ENCODE measurements at places on chromosomes 7 and 10. TPM values are rescaled to one million over a fixed set of nuclear protein-coding genes. Genes with fewer than 3 reads are reported as not detected.

GRCh38 chr7:17516771-17517170, 218.3 kb downstream of the AHR start:
- DNase-seq, result no peak

- no peak for DNase-seq
Observed at GRCh38 chr7:155762655-155763054, 49.6 kb downstream of the SHH start.

DNA sequence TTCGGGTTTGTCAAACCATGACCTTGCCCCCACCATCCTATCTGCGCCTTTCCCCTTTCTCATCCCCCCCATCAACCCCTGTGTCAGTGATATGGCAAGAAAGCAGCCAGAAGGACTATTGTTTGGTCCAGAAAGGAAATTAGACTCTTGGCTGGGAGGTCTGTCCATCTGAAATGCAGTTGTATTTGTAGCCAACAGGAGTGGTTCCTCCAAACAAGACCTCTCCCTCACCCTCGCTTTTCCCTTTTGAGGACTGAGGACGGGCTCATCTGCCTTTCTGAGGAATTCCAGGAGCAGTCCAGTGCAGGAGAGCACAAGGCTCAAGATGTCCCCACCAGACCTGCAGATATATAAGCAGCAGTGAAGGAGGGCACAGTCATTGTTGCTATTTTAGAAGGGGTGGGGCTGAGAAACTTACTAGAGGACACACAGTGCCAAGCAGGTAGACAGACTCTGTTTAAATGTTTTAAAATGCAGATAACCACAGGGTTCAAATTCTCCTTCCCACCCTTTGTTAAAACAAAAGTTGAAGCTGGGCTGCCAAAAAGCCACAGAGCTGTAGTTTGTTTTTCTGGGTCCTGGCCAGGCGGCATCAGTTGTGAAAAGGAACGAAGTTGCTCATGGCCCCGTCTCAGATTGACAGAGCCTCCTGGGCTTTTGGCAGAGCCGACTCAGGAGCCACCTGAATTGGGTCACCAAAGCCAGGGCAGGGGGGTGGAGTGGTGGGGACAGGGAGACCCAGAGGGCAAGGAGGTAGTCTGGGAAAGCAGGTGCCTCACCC, 37.3 kb downstream of the CYP17A1 start:
- no peak for DNase-seq

GRCh38 chr10:48760983-48761382, 76.3 kb downstream of the WDFY4 start:
- DNase-seq, result no peak

DNA sequence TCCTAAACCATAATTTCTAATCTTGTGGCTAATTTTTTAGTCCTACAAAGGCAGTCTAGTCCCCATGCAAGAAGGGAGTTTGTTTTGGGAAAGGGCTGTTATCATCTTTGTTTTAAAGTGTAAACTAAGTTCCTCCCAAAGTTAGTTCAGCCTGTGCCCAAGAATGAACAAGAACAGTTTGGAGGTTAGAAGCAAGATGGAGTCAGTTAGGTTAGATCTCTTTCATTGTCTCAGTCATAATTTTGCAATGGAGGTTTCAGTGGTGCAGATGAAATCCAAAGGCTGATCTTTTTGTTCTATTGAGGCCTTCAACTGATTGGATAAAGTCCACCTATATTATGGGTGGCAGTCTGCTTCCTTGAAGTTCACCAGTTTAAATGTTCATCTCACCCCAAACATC, 68.1 kb downstream of the LRGUK start:
- DNase-seq, result no peak

- DNase-seq, result no peak
Observed at GRCh38 chr7:156927571-156928405, 21.7 kb upstream of the NOM1 start.

DNA sequence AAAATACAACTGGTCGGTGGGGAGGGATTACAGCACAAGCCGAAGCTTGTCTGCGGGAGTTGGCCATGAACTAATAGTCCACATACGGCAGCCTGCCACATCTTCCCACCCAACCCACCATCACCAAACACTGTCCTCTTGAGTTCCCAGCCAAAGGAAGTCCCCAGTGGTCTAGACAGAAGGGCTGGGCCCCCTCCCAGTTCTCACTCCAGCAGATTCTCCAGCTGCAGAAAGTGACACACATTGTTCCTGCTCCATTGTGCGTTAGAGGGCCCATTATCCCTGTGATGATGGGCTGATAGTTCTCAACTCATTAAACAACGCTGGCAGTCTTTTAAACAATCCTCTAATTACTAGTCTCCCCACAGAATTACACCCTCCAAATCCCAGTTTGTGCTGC, 148.0 kb downstream of the FGFR2 start:
- DNase-seq, result no peak

DNA sequence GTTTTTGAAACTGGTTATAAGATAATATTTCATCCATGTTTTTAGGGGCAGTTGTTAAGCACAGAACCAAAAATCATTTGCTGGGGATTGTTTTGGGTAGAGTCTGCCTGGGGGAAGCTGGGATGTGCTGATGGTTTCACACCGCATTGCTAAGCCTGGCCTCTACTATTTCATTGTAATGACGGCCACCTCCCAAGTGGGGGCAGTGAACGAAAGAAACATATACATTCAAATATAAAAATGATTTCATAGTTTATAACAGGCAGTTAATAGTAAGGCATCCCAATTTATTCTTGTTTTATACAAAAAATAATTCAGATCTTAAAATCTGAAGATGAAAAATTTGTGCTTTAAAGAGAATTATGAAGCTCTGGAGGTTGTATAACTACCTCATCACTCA, 750.8 kb downstream of the REEP3 start:
- DNase-seq, result no peak

DNA sequence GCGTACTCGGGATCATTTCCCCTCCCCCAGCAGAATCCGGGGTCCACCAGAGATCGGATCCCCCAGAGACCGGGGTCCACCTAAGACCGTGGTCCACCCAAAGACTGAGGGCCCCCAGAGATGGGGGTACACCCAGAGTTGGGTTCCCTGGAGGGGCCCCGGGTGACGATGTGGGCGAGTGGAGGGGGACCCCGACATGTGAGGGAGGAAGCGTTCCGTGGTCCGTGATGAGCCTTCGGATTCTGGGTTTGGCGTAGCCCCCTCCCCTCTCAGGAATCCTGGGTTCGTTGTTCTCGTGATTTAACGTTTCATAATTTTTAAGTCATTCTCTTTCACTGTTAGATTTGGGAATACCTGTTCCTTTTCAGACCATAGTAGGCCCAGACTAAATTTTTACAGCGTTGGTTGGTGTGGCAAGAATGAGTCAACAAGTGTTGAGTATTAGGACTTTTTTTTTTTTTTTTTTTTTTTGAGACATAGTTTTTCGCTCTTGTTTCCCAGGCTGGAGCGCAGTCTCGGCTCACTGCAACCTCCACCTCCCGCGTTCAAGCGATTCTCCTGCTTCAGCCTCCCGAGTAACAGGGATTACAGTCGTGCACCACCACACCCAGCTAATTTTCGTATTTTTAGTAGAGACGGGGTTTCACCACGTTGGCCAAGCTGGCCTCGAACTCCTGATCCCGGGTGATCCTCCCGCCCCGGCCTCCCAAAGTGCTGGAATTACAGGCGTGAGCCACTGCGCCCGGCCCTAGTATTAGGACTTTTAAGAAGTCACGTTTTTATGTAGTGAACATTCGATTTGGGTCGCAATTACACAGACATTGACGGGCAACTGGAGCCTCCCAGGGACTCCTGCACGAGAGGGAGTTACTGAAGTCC, 672 bp downstream of the GTPBP4 start:
- DNase-seq, result no peak

- no peak for DNase-seq
Observed at GRCh38 chr10:78295242-78295641, 261.6 kb downstream of the RPS24 start.

GRCh38 chr10:86182150-86182549, 184.4 kb downstream of the GRID1 start:
- no peak for DNase-seq

DNA sequence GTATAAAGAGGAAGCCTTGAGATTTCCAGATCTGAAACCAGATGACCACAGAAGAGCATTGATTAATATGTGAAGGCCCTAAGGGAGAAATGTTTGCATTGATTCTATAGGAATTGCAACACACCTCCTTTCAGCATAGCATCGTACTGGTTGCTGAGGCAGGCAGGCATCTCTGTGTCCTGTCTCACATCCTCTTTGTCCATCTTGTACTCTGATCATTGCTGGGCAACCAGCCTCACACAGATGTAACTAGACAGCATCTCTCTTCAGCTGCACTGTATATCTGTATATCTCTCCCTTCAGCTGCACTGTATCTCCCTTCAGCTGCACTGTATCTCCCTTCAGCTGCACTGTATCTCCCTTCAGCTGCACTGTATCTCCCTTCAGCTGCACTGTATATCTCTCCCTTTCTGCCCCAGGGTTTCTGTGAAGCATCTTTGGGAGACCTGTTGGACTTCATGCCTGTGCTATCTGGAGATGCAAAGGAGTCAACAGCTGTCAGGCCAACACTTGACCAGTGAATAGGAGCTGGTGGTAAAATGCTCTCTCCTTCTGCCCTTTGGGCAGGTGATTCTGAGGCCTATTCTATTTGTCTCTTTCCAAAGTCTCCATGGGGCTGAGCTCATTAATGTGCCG, 40.3 kb downstream of the TMEM178B start:
- DNase-seq, result peak; percentile 12

DNA sequence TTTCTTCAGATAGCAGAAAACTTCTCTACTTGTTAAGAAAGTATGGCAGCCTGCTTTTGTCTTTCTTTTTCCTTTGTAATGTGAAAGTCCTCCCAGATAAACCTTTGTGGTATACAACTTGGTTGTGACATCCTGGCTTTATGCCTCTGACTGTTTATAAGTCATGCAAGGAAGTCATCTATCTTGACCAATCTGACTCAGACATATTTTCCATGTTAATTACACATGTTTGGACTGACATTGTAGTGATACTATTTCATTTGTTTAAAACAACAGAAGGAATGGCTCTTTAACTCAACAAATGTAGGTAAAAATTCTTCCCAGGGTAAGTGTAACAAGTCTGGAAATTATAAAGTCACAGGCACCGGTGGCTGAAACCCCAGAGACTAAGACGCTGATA, 341.6 kb upstream of the MEOX2 start:
- no peak for DNase-seq

DNA sequence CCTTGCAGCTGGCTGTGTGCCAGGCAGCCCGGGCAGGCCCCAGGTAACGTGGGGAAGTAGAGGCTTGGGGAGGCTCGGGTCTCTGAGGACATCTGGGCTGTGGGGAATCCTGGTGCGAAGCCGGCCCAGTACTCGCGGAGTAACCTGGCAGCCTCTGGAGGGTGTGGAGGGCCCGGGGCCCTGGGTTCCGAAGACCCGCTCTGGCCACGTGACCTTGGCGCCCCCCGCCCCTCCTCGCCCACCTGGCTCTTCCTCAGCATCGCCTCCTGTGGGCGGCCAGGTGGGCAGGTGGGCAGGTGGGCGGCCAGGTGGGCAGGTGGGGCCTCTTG, 143.1 kb downstream of the WDR37 start:
- DNase-seq, result no peak

DNA sequence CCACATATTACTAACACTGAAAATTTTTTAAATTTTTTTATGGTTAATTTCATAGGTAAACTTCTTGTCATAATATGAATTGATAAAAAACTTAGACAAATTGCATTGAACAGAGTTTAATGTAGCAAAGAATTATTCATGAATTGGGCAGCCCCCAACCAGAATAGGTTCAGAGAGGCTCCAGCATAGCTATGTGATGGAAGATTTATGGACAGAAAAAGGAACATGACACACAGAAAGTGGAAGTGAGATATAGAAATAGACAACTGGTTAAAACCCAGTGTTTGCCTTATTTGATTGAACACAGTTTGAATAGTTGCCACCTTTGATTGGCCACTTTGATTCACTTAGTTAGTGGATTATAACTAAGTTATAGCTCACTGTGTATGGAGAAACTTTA, 87.2 kb downstream of the AHR start:
- no peak for DNase-seq

GRCh38 chr7:88111140-88111743, 108.6 kb downstream of the SRI start:
- DNase-seq, result no peak

GRCh38 chr10:91319336-91319735, 90.8 kb upstream of the HECTD2 start:
- DNase-seq, result no peak

- no peak for DNase-seq
Observed at GRCh38 chr10:72039377-72039776, 49.0 kb downstream of the SPOCK2 start.

GRCh38 chr7:133401225-133401624, 148.3 kb downstream of the EXOC4 start:
- DNase-seq, result no peak

GRCh38 chr10:56096226-56096517, 264.9 kb downstream of the ZWINT start:
- DNase-seq, result no peak

DNA sequence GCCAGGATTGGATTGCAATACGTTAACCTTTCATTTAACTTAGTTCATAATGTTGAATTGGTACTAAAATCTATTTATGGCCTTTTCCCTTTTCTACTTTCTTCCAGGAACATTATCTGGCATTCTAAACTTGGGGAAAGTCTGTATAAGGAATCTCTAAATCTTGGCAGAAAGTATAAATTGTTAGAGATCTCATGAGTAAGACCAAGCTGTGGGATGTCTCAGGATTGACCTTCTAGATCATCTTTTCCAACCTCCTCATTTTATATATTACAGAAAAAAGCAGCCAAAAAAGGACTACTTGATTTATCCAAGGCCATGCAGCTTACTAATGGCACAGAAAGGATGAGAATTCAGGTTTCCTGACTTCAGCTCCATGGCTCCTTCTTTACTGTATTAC, 598.3 kb downstream of the INHBA start:
- peak; percentile 23 for DNase-seq

GRCh38 chr10:97302088-97302791, 9.8 kb upstream of the ARHGAP19 start:
- DNase-seq, result no peak

- peak; percentile 41 for DNase-seq
Observed at GRCh38 chr7:151275813-151276577, 27.5 kb upstream of the SMARCD3 start.

GRCh38 chr7:96657347-96658021, 52.2 kb downstream of the SEM1 start:
- DNase-seq, result no peak

DNA sequence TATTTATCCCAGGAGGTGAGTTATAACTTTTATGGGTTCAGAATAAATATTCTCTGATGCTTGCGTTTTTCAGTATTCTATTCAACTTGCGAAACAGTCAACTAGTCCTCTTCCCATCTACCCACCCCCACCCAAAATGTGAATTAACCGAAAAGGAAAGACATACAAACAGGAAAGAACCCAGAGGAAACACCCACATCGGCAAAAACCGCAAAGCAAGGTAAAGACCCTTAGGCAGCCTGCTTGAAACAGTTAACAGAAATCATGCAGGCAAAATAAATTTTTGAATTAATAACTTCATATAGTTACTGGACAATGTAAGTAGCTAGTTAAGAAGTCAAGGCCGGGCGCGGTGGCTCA, 5.4 kb downstream of the ZC3HAV1 start:
- DNase-seq, result no peak

UMAD1 gene
- polyA plus RNA-seq, result 21.5 TPM

HTRA1 gene
- 31.5 TPM for polyA plus RNA-seq

MMD2 gene
- polyA plus RNA-seq, result not detected

NXPH1 gene
- not detected for polyA plus RNA-seq

IDI2 gene
- not detected for polyA plus RNA-seq

GPC2 gene
- polyA plus RNA-seq, result 0.12 TPM

NUTM2E gene
- 0.40 TPM for polyA plus RNA-seq

OGDHL gene
- 0.45 TPM for polyA plus RNA-seq

CRTAC1 gene
- 0.93 TPM for polyA plus RNA-seq

HOXA11 gene
- polyA plus RNA-seq, result not detected

TMEM270 gene
- polyA plus RNA-seq, result not detected

TMEM209 gene
- polyA plus RNA-seq, result 5.2 TPM

NRCAM gene
- polyA plus RNA-seq, result 1.6 TPM

RHOBTB1 gene
- 7.2 TPM for polyA plus RNA-seq

GIMAP7 gene
- 9.0 TPM for polyA plus RNA-seq

INTS15 gene
- polyA plus RNA-seq, result 9.3 TPM
